NCI-H460 (cell line): ENCODE measurements at places on chromosomes 6 and 20. TPM values are rescaled to one million over a fixed set of nuclear protein-coding genes. Genes with fewer than 3 reads are reported as not detected.

PACRG gene
- 0.15 TPM in 1 of 2 replicates, not detected in the other for total RNA-seq

TGM3 gene
- 0.10 and 0.20 TPM in 2 replicates for total RNA-seq

TFAP2A gene
- 13.6 and 14.2 TPM in 2 replicates for total RNA-seq

SLC26A8 gene
- total RNA-seq: not detected in 2 replicates

BTN1A1 gene
- not detected in 2 replicates for total RNA-seq

HMGCLL1 gene
- 0.07 TPM in 1 of 2 replicates, not detected in the other for total RNA-seq

PPIL6 gene
- 1.8 and 2.4 TPM in 2 replicates for total RNA-seq

BPIFB2 gene
- total RNA-seq: not detected in 2 replicates

FRK gene
- total RNA-seq: 6.4 and 6.9 TPM in 2 replicates

SLC17A2 gene
- not detected in 2 replicates for total RNA-seq

MYBL2 gene
- 25.7 and 26.1 TPM in 2 replicates for total RNA-seq

OR2B6 gene
- 0.42 TPM in 1 of 2 replicates, not detected in the other for total RNA-seq

SIRPD gene
- total RNA-seq: not detected in 2 replicates

PRIM2 gene
- total RNA-seq: 9.9 and 14.8 TPM in 2 replicates

RSPO3 gene
- total RNA-seq: 10.7 and 11.8 TPM in 2 replicates

HEY2 gene
- 0.20 TPM in 1 of 2 replicates, not detected in the other for total RNA-seq

RIPOR3 gene
- 0.12 TPM in 1 of 2 replicates, not detected in the other for total RNA-seq

LHFPL5 gene
- not detected in 2 replicates for total RNA-seq

CGAS gene
- total RNA-seq: 12.4 and 12.6 TPM in 2 replicates

IL17F gene
- total RNA-seq: not detected in 2 replicates

VSX1 gene
- total RNA-seq: not detected in 2 replicates

CDH4 gene
- total RNA-seq: 0.14 TPM in 1 of 2 replicates, not detected in the other

CALHM5 gene
- 0.03 and 0.05 TPM in 2 replicates for total RNA-seq

TMEM244 gene
- total RNA-seq: not detected in 2 replicates

C6orf141 gene
- 0.47 TPM in 1 of 2 replicates, not detected in the other for total RNA-seq

APOM gene
- total RNA-seq: 2.4 and 2.8 TPM in 2 replicates

ARFGEF3 gene
- total RNA-seq: 0.62 and 0.78 TPM in 2 replicates

PACSIN1 gene
- 0.07 and 0.20 TPM in 2 replicates for total RNA-seq

OR2B2 gene
- total RNA-seq: not detected in 2 replicates

VWA7 gene
- 0.47 and 0.81 TPM in 2 replicates for total RNA-seq

GNRH2 gene
- total RNA-seq: not detected in 2 replicates

NPEPL1 gene
- 17.7 and 20.9 TPM in 2 replicates for total RNA-seq

PI16 gene
- total RNA-seq: 0.07 TPM in 1 of 2 replicates, not detected in the other

TUBB2B gene
- 14.4 and 16.2 TPM in 2 replicates for total RNA-seq
